Fibroblast of skin of left quadriceps (primary cell): ENCODE measurements at places on chromosomes 2 and 18.

DNA sequence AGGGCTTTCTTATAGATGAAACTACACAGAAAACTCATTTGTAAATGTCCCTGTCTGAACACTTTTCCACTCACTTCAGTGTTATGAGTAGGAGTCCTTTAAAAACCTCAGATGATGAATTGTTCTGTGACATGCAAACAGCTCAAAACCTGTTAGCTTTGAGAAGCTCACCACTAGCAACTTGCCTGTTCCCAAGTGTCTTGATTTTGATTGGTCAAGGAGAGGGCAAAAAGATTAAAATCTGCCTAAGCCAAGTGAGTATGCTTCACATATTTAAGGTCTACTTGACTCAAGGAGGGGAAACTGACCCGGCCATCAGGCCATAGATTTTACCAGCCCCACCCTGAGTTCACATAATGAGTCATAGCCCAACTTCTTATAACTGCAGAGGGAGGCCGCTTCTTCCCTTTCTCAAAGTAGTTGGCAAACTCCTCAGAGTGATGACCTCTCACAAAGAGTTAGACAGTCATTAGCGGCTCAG, 45.2 kb upstream of the MEIS1 start:
- DNase-seq = no peak

GRCh38 chr2:143452817-143453451, 323.7 kb downstream of the ARHGAP15 start:
- no peak for DNase-seq

DNA sequence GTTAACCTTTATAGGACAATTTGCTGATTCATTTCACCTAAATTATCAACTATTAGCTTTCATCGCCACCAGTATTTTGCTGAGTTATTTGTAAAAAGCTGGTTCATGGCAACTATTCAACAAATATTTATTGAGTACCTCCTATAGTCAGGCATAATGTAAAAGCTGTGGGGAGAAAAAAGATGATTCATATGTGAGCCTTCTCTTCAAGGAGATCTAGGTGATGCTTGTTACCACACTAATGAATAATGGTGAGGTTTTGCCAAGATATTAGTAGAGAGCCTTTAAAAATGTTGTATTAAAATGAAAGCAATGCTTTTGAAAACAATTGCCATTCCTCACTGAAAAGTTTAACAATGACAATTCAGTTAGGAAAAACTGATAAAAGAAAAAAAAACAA, 187.8 kb downstream of the ANKRD44 start:
- DNase-seq = no peak

- DNase-seq = no peak
Observed at GRCh38 chr2:52395912-52396311, 1364.0 kb upstream of the NRXN1 start.

- no peak for DNase-seq
Observed at GRCh38 chr18:76759056-76759455, 63.3 kb upstream of the ZNF236 start.
